Tibial nerve (tissue), 4 donors: ENCODE measurements at places on chromosomes 11 and 22. TPM values are rescaled to one million over a fixed set of nuclear protein-coding genes. Genes with fewer than 3 reads are reported as not detected.

- H3K27me3 ChIP-seq: no peaks in the 10 kb centered on the region
- no peak overlapping the region for H3K4me3 ChIP-seq
- H3K36me3 ChIP-seq: no peaks in the 10 kb centered on the region
- DNase-seq: no peak
- no peaks in the 10 kb centered on the region for H3K4me1 ChIP-seq
Observed at GRCh38 chr11:35933320-35933871, 10.5 kb upstream of the LDLRAD3 start.

B3GAT1 gene
- total RNA-seq: 7.8 TPM

MRPL11 gene
- 60.6 TPM for total RNA-seq

DNA sequence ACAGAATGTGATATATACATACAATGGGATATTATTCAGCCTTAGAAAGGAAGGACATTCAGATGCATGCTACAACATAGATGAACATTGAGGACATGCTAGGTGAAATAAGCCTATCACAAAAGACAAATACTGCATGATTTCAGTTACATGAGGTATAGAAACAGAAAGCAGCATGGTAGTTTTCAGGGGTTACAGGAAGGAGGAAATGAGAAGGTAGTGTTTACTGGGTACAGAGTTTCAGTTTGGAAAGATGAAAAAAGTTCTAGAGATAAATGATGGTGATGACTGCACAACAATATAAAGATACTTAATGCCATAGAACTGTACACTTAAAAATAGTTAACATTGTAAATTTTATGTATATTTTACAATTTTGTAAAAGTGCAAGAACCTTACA, 266.7 kb upstream of the C11orf87 start:
- no peaks in the 10 kb centered on the region for H3K4me1 ChIP-seq
- no peaks in the 10 kb centered on the region for H3K36me3 ChIP-seq
- H3K27ac ChIP-seq: no peak overlapping the region
- no peaks in the 10 kb centered on the region for H3K27me3 ChIP-seq
- no peak overlapping the region for H3K4me3 ChIP-seq

KLHL35 gene
- total RNA-seq: 11.1 TPM

HTR3A gene
- not detected for total RNA-seq

NTM gene
- total RNA-seq: 3.7 TPM

- no peak overlapping the region for H3K27ac ChIP-seq
- H3K4me3 ChIP-seq: no peak overlapping the region
- no peak for DNase-seq
- peaks cover 4% of the 10 kb centered on the region for H3K4me1 ChIP-seq
- H3K36me3 ChIP-seq: no peaks in the 10 kb centered on the region
Observed at GRCh38 chr11:132078264-132079076, 708.1 kb downstream of the NTM start.

IRF7 gene
- total RNA-seq: 27.9 TPM
